Foreskin keratinocyte (primary cell): ENCODE measurements at places on chromosomes 12 and 14. TPM values are rescaled to one million over a fixed set of nuclear protein-coding genes. Genes with fewer than 3 reads are reported as not detected.

DNA sequence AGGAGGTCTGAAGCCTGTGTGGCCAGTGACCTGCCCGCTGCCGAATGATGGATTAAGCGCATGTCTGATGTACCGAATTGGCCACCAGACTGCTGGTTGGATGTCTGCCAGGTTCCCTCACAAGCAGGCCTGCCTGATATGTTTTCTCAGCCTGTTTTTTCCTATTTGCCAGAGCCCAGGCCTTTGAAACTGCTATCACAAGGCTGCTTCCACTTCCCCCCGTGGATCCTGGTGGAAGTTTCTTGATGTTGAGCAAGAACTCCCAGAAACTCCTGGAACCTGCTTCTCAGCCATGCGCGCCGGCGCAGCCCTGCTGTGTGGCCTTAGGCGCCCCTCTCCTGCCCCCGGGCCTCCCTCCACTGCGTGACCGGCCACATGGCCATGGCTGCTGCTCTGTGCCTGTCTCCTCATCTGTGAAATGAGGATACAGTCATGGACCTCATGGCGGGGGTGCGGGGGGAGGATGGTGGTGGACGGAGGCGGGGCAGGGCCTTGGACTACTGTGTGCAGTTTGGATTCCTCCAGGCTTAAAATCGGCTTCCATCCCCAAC lies 56.6 kb downstream of the CALM1 start:
- no peak for DNase-seq

DNA sequence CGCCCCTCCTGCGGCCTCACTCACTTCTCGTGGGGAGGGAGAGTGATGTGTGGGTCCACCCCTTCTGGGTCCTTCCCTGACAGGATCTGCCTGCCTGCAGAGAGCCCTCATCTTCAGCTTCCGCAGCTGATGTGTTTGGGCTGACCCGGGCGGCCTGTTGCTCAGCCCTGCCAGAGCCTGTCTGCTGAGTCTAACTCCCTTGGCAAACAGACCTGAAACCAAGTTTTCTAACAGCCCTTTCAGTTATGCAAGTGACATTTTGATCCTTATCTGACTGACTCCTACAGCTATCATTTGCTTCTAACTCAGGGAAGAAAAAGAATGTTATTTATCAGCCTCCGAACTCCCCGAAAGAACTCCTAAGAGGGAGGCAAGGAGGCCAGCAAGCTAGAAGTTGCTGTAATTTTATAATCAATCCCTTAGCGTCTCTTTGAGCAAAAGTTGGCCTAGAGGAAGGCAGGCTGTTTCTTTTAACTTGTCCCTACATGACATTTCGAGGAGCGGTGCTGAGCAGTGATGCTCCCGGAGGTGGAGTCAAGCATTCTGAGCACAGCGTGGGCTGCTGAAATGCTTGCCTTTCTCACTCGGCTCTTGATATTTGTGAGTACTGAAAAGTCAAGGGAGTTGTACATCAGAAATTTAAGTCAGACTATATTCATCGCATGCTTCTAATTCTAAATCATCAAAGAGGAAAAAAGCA lies 31.5 kb upstream of the CACNA2D4 start:
- peak; percentile 39 for DNase-seq

- DNase-seq: no peak
Measured at GRCh38 chr12:44157359-44157758, 321.5 kb downstream of the TMEM117 start.

DNA sequence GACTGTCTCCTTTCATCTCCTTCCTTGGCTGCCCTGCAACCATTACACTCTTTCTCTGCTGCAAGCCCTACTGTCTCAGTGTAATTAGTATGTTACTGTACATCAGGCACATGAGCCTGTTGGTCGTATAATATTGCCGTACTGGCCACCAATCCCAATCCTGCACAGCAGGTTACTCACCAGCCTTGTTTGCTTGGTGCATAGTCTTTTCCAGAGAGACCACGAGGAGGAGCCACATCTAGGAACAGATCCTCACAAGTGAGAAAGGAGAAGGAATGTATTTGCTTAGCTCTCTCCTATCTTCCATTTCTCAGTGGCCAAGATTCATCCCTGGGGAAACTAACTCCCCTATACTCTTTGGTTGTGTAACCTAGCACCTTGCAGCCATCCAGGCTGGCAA lies 33.0 kb upstream of the BICDL1 start:
- DNase-seq: no peak

PRORP gene
- total RNA-seq: 37.6 and 39.8 TPM in 2 replicates

CCDC196 gene
- total RNA-seq: not detected in 2 replicates

- no peak for DNase-seq
Measured at GRCh38 chr12:12365931-12366431, 9.1 kb downstream of the BORCS5 start.

NKX2-1 gene
- not detected in 2 replicates for total RNA-seq

DNA sequence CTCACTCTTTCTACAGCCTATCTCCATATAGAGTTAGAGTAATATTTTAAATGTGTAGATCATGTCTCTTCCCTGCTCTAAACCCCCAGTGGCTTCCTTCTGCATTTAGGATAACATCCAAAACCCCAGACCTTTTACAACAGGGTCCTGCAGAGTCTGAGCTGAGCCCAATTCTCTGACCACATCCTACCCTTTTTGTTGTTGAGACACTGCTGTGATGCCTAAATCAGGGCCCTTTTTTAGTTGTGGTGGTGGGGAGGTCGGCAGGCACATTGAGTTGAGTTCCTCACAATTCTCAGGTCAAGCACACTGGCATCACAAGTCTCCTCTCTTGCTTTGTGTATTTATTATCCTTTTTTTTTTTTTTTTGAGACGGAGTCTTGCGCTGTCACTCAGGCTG lies 1.8 kb upstream of the DDX47 start:
- no peak for DNase-seq

SIRT4 gene
- total RNA-seq: 0.49 and 0.54 TPM in 2 replicates

DNA sequence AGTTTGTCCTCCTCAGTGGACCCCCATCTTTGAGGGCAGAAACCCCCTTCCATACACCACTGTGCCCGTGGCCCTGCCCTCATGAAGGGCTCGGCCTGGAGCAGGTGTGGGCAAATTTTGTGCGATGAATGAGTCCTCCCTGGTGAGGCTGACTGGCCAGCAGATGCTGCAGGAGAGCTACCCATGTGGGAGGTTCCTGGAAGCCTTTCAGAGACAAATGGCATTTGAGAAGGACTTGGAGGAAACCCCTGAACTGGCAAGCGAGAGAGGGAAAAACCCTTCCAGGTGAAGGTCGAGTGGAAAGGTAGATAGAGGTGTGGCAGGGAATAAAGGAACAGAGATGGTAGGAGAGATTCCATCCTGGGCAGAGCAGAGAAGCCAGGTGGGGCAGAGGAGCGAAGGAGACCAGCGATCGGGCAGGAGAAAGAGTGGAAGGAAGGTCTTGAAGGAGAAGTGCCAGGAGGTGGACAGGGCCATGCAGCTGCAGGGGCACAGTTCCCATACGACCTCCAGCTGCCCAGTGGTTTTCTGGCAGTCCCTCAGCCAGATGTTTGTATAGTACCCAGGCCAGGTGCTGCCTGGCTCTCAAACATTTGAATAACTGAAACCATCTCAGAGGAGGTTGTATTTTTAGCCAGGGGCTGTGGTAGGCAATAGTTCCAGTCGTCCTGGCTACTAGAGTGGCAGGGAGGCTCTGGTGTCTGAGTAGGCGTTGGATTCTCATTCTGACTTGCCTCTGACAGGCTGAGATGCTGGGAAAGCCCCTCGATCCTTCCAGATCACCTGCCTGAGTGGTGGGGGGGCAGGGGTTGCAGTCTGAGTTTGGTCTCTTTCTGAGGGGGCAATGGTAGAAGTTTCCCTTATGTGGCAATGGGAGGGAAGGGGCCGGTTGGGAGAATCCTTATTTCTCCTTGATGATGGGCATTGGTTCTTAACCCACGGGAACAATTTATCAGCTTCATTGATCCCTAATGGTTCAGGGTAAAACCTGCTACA lies 40.1 kb downstream of the FBXL14 start:
- DNase-seq: no peak

GPR84 gene
- 0.07 and 0.10 TPM in 2 replicates for total RNA-seq

- DNase-seq: no peak
Measured at GRCh38 chr12:25058658-25059058, 109.8 kb upstream of the BCAT1 start.

DNA sequence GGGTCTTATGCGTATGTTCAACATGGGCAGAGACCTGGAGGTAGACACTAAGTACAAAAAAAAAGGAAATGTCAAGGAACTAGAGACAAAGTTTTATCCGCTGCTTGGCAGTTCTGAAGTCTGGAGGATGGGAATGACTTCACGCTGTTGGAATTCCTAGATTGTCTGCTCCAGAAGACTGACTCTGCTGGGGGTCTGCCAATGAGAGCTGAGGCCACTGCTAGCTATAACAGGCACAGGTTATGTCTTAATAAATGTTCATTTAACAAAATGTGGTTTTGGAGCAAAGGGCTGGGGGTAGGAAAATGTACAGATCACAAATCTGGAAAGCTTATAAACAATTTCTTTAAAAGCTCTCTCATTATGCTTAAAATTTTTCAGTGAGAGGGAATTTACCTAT lies 5.9 kb downstream of the RNASE8 start:
- DNase-seq: no peak

GRCh38 chr12:115147916-115148315 lies 463.9 kb upstream of the TBX3 start:
- no peak for DNase-seq

NINJ2 gene
- total RNA-seq: 0.17 and 0.32 TPM in 2 replicates

- DNase-seq: no peak
Measured at GRCh38 chr12:254039-254438, 8.6 kb downstream of the SLC6A13 start.

DNA sequence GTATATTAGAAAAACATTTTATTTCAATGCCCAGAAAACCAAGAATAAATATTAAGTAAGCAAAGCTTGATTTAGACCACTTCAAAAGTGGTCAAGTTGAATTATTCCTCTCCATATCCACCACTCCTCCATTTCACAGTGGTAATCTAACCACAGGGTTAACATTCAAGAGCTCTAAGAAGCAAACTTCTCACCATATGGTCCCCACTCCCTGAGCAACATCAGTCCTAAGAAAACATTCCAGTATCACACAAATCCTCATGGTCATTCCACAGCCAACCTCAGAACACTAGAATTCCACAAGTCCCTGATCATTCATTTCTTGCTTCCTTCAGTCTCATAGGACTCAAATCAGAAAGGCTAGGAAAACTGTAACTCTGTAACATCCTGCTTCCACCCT lies 47.9 kb downstream of the ST8SIA1 start:
- no peak for DNase-seq

ANKRD33 gene
- not detected in 2 replicates for total RNA-seq

DNA sequence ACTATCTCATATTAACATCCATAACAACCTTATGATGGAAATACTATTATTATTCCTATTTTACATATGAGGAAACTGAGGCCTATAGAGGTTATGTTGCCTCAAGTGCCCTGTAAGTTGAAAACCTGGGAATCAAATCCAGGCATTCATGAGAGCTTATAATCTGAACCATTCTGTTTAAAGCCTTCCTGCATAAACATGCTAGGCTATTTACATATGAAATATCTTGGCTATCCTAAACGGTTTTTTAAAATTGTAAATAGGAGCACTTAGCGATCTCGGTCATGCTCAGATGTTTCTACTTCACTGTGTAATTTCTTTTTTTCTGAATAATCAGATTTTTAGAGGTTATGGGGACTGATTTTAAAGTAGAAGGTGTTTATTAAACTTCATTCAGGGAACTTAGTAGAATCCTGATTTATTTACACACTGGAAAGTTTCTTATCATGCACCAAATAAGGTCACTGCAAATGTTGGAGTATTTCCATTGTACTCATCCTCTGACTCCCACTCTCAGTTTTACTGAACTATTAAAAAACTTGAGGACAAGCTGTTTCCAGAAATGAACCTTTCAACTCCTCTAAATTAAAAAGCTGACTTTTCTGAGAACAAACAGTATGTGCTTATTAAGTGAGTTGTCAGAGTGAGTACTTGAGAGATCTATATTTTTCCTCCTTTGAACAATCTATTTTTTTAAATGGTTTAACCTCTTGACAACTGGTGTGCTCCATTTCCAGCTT lies 141.7 kb downstream of the PIK3C2G start:
- no peak for DNase-seq

DNA sequence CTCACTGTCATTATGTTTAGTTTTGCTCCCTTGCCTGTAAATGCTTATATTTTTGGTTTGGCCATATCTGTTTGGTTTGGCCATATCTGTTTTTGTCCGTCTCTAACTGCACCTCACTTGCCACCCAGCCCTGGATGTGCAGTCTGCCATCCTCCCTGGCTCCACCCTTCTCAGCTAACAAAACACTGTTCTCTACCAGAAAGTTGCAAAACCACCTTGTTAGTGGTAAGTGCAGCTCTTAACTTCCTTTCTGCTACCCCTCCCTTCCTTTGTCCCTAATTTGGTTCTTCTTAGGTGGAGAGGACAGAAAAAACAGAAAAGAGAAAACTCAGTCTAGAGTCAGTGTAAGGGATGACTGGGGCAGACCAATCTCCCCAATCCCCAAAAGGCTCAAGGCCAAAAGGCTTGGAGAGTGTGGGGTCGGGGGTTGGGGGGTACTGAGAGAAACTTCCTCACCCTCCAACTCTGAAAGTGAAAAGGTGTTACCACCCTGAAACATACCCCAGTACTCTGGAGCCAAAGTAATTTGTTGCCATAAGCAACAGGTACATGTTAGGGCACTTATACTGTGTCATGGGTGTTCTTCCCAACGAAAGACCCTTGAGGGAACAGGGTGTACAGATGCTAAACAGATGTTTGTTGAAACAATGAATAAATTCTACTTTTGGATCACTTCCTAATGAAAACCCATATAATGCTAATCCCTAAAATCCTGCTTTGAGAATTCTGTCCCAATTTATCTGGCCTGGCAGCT lies 5.0 kb downstream of the BIN2 start:
- no peak for DNase-seq

RTN1 gene
- total RNA-seq: not detected in 2 replicates

DNA sequence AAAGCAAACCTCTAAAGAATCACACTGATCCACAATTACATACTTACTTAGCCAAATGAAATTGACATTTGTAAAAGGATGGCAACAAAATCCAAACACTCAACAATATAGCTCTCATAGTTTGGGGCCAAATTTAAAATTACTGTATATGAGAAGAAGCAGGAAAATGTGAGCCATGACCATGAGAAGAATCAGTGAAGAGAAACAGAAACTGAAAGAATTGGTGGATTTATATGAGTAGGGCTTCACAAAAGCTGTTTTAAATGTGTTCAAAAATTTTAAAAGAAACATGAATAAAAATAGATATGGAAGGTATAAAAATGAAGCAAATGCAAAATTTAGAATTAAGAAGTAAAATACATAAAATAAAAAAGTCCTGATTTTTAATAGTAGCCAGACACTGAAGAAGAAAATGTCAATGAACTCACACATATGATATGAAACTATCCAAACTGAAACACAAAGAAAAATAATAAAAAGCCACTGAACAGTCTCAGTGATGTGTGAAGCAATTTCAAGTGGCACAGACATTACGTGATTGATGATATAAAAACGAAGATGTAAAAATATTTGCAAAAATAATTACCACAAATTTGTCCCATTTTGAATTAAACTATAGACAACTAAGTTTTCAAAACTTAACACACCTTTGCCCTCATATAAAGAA lies 87.9 kb upstream of the MDGA2 start:
- no peak for DNase-seq

OR10G2 gene
- not detected in 2 replicates for total RNA-seq

DNA sequence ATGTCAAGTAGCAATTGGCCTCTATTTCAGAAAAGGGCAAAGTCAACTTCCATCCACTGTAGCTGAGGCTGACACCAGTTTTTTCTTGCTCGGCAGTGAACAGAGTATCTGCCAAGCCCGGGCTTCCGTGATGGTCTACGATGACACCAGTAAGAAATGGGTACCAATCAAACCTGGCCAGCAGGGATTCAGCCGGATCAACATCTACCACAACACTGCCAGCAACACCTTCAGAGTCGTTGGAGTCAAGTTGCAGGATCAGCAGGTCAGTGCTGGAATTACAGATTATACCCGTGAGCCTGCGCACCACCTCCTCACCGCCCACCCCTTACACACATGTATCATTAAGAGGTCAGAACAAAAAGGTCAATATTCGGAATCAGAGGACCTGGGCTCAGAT lies 19.4 kb downstream of the EVL start:
- no peak for DNase-seq
